ENCODE measurements at places on chromosomes 13 and 19.

GRCh38 chr13:74979703-74980102, 502.3 kb downstream of the TBC1D4 start:
- no peak for DNase-seq

GRCh38 chr19:4597278-4597974, 37.9 kb upstream of the SEMA6B start:
- no peak for DNase-seq

GRCh38 chr19:40365613-40366401, 17.3 kb downstream of the PLD3 start:
- DNase-seq: no peak

DNA sequence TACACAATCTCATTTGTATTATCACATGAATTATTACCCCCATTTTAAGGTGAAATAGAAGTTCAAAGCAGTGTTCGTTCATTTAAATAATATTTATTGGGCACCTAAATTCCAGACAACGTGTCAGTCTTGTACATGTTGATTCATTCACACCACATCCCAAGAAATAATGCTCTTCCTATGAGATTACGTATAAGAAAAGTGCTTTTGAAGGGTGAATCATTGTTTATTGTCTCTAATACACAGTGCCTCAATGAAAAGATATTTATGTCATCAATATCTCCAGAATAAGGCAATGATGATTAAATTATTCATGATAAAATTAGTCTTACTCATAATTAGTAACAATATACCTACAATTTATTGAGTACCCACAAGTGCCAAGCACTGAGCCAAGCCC, 35.6 kb downstream of the CLDN10 start:
- no peak for DNase-seq

DNA sequence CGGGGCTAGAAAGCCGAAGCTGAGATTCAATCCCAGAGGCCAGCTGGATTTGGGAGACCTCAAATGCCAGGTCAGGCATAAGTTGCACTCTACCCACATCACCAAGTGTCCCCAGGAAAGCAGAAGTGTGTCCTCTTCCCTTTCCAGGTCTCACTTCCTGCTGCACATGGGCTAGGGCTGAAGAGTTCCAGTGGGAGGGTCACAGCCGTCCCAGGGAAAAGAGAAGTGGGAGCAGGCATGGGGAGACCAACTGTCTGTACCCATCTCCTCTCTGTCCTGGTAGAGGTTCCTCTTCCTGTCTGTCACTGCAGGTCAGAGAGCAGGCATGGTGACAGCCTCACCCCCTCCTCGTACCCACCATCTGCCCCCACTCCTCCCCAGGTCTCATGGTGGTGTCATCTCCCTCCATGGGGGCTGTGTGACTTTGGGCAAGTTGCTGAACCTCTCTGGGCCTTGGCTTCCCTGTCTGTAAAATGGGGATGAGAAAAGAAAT, 14.8 kb downstream of the AXL start:
- DNase-seq: no peak
